ENCODE measurements at places on chromosomes 4 and X.
A peak's percentile ranks its signal among the peaks of the same experiment; 100 is the strongest.

DNA sequence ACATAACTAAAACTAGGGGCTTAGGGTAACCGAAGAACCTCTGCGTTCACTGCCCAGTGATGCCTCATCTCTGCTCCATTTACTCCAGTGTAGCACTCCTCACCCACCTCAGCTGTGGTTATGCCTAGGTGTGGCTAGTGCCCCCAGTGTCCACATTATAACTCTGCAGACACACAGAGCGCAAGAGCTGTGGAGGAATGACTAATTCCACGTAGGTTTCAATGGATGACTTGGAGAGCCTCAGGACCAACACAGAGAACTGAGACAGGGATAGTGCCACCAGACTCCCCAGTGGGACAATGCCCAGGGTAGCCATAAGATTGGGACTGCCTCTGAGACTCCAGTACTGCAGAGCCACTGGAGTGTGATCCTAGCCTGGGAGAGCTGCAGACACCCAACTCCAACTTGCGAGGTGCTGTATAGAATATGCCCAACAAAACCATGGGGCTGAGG, 542.4 kb upstream of the DIPK2B start:
- no peak for DNase-seq

- DNase-seq, result no peak
These were observed 22.8 kb downstream of the MAD2L1 start for GRCh38 chr4:120043828-120044227.

DNA sequence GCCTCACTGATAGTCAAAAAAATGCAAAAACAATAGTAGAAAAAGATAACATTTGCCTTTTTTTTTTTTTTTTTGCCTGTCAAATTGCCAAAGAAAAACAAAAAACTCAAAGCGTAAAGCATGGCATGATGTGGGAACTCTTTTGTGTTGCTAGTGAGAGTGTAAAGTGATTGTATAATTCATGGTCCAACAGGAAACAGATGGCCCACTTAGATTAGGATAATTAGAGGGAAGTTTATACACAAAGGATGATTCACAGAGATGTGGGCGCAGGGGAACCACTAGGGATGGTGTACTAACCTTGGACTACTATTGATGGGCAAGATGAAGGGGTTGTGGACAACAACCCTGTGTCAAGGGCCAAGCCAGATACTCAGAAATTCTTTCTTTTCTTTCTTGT, 16.4 kb downstream of the MCUB start:
- DNase-seq, result no peak

- no peak for DNase-seq
These were observed 129.5 kb upstream of the CYSLTR1 start for GRCh38 chrX:78456909-78457308.

DNA sequence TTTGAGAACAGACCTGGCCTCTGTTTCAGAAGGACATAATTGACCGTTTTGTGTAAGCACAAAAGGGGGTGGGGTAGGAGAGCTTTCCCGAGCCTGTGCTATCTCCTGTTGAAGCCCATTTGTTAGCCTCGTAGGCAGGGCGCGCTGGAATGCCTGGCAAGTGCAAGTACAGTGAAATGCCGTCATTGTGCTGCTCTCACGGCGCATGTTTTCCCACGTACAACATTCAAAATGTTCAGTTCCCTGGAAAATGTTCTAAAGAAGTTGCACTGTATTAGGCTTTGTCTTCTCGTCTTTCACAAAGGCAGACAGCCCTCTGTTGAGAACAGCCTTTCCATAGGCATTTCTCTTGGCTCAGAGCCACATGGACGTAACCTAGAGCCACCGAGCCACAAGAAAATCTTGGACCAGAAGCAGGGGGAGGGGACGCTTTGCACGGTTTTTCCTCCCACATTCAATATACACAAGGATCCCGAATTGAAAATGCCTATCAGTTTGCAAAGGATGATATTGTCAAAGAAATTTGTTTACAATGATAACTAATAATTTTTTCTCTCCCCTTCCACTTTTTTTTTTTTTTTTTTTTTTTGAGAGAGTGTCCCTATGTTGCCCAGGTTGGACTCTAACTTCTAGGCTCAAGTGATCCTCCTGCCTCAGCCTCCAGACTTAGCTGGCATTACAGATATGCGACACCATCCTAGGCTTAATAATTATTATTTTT, 54.6 kb upstream of the RAPGEF2 start:
- peak; percentile 23 for DNase-seq

DNA sequence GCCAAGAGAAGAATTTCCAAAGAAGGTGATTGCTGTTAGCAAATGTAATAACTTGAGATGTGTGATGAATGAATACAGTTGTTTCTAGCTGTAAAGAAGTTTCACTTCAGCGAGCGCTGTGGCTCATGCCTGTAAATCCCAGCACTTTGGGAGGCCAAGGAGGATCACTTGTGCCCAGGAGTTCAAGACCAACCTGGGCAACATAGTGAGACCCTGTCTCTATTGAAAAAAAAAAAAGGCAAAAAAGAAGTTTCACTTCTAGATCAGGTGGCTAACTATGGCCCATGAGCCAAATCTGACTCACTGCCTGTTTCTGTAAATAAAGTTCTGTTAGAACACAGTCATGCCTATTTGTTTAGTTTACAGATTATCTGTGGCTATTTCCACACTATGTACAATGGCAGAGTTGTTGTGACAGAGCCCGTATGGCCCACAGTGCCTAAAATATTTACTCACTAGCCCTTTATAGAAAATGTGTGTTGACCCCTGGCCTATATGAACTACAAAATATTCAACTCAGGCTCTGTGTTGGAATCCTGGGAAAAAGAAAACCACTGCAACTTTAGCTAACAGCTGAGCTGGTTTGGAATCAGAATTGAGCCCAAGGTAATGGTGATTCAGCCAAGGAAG, 54.1 kb upstream of the PRPS1 start:
- no peak for DNase-seq

- no peak for DNase-seq
These were observed 65.0 kb downstream of the CLDN34 start for GRCh38 chrX:10032147-10032546.

GRCh38 chrX:7828594-7828993, 14.4 kb upstream of the VCX start:
- no peak for DNase-seq

GRCh38 chr4:104217526-104217925, 277.2 kb downstream of the CXXC4 start:
- DNase-seq, result no peak

- DNase-seq, result no peak
These were observed 33.6 kb upstream of the KDR start for GRCh38 chr4:55158957-55159356.

- DNase-seq, result no peak
These were observed 91.9 kb downstream of the DNAAF6 start for GRCh38 chrX:107298276-107298675.

GRCh38 chr4:150875367-150875766, 139.7 kb downstream of the LRBA start:
- DNase-seq, result no peak

DNA sequence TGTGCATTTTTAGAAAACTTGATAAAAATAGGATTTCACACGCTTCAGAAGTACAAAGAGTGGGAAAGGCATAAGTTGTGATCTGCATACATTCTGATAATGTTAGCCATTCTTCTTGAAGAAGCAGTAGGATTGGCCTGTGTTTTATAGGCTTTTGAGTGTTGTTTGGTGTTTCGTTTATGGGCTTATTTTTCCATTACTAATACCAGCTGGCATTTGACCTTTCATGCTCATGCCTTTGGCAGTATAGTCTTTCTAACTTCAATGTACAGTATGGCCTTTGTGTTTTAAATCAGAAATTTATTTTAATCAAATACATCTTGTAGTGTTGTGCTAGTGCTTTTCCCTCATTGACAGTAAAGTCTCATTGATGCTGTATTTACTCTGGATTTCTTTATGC, 51.5 kb upstream of the SLC4A4 start:
- DNase-seq, result no peak

DNA sequence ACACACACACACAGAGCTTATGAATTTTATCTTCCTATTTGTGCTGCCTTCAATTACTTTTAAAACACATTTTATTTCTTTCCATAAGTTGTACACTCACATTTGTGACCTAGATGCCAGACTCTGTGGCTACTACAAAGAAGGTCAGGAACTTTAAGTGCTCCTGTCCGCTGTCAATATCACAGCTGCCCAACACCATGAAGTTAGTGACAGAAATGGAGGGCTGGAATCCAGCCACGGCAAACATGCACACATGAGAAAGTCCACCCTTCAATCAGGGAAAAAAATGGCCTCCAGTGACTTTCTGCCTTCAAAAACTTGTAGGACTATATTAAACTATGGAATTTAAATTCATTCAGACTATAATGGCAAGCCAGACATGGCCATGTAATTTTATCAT, 334.4 kb upstream of the FSTL5 start:
- no peak for DNase-seq

DNA sequence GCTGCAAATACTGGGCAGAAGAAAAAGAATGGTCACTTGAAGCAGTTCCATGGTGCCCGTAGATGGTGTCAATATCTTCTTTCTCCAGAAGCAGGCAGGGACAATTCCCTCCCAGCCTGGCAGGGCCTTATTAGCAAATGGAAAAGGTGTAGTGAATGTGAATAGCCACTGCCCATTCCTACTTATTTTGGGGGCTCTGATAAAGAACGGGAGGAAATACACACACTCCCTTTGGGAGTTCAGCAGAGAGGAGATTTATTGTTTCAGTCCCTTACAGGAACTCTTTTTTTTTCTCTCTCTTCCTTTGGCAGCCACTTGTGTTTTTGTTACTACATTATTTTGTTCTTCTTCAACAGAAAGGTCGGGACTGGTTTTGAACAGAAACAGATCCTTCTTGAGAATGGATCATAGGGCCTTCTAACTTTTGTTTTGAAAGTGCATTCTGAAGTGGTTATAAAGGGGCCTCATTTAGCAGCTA, at the start of gene EMCN:
TSS of gene EMCN (minus strand) at position 159 of the 478 bp plus-strand sequence. CDS start at position 51, 108 bp downstream.
- DNase-seq, result no peak

DNA sequence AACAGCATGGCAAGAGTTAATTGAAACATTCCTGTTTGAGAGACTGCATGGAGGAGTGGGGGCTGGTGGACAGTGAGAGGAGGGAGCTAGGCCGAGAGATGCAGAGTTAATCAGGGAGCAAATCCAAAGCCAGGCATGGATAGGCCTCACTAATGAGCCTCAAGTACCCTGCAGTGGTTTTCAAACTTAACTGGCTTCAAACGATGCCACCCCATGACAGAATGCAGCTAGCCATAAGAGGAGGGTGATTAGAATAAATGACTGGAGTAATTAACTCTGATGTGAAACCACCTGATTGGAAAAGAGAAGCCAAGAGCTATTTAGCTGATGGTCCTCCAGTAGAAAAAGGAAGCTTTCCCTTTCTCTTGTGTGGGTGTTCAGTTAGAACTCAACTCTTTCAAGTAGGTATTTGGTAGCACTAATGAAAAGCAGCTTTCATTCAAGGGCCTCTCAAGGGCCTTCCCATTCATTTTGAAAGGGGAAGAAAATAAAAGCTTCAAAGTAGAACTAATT, 215.4 kb upstream of the MAB21L2 start:
- no peak for DNase-seq

DNA sequence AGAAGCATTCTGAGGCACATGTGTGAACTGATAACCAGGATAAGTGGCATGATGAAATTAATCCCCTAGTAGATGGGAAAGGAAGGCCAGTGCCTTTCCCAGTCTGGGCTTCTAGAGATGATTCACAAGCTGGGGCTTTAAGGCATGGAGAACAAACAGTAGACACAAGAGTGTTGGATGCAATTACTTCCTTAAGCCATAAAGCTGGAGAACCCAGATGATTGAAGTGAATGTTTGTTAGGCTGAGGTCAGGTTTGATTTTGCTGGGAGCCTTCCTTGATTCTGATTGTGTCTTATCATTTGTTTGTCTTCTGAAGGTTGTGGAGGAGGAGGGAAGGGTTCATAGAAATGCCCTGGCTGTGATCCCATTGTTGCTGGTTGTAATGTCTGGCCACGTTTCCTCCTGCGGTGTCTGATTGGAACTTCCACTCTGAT, 125.2 kb downstream of the NHS start:
- no peak for DNase-seq

DNA sequence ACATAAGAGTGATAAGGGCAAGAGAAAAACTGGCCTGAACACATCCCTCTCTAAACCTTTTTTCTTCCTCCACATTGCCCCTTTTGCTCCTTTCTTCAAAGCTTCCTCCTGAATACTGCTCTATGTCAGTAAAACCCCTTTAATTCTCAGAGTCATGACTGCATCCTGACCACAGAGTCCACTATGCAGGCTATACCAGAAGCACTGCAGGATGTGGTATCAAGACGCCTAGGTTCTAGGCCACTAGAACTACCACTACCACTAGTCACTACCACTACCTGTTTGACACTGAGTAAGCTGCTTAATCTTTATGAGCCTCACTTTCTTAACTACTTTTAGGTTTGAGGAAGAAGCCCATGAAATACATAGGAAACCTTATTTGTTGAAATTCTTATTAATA, 38.7 kb downstream of the ARHGEF9 start:
- DNase-seq, result no peak

DNA sequence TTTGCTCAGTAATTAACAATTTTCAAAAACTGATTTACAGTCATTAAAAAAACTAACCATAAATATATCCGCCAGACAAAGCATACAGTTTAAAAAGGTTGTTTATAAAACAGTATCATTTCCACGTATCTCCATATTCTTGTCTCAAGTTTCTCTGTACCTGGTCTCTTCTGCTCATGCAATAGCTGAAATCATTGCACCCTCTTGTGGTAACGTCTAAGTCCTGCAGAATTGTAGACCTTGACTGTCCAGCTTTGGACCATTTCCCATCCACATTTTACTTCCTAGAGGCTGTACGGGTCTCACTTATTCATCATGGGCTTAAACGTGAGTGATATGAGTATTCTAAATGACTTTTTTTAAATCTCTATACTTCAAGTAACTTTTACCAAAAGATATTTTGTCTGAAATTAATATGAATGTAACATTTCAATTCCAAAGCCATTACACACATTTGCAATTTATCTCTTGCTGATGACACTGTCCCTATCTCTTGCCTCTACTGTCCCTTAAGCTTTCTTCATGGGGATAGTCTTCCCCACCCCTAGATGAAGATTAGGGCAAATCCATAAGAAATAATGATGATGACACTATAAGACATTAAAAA, 118.5 kb downstream of the BTC start:
- no peak for DNase-seq

- peak; percentile 92 for DNase-seq
These were observed 12.4 kb downstream of the GPAT3 start for GRCh38 chr4:83548151-83548905.

DNA sequence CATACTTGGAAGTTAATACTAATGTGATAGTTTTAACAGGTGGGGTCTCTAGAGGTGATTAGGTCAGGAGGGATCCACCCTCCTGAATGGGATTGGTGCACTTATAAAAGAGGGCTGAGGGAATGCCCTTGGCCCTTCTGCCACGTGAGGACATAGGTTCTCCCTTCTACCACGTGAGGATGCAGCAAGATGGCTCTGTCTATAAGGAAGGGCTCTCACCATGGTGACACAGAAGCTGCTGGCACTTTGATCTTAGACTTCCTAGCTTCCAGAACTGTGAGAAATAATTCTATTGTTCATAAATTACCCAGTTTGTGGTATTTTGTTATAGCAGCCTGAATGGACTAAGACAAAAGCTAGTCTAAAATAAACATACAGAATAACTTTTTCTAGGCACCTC, 1.0 kb downstream of the AADAT start:
- no peak for DNase-seq
